CD4-positive, alpha-beta T cell treated with Interleukin-4 for 4 hours (primary cell): ENCODE measurements at places on chromosomes 12 and 14.

GRCh38 chr12:47216150-47216677 lies 136.5 kb upstream of the AMIGO2 start:
- DNase-seq, result peak; percentile 94

GRCh38 chr12:116707751-116708150 lies 30.1 kb downstream of the SPRING1 start:
- no peak for DNase-seq

DNA sequence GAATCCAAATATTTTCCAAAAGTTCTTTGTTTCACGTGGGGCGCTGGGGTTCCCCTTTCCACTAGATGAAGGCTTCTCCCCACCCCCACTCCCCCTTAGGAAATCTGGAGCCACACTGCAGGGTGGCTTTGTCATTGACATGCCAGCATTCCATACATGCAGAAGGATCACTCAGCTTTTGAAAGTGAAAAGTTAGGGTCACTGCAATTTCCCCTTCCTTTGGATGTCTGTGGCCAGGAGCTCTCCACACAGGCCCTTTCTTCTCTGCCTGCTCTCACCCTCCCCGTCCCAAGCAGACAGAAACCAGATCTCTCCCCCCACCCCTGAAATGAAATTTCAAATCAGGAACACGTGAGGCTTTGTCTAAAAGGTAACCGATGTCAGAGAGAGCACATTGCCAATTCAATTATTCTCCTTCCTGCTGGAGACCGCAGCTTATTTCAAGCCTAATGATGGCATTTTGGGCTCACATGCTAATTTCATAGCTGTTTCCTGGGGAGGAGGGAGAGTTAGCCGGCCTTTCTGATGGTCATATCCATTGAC lies 153.9 kb upstream of the RFLNA start:
- DNase-seq, result no peak

DNA sequence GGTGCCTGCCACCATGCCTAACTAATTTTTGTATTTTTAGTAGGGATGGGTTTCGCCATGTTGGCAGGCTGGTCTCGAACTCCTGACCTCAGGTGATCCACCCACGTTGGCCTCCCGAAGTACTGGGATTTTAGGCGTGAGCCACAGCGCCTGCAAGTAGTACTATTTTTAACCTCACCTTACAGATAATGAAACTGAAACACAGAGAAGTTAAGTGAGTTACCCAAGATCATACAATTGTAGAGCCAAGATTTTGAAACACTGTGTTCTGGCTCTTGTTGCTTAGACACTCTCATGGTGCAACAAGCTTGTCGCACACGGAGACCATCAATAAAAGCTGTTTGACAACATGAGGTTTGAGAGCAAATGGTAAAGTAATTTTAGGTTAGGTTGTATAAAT lies 159.1 kb upstream of the LMNTD1 start:
- DNase-seq, result no peak

GRCh38 chr12:115667116-115667515 lies 610.4 kb downstream of the MED13L start:
- no peak for DNase-seq

GRCh38 chr12:27966870-27967269 lies 5.7 kb downstream of the PTHLH start:
- DNase-seq, result no peak
